Activated naive CD4-positive, alpha-beta T cell treated with anti-CD3 and anti-CD28 coated beads for 36 hours (primary cell): ENCODE measurements at places on chromosomes 1 and 21. TPM values are rescaled to one million over a fixed set of nuclear protein-coding genes. Genes with fewer than 3 reads are reported as not detected.

The UTS2 gene
- not detected for total RNA-seq

The GNG12 gene
- total RNA-seq, result 0.07 TPM

The LPAR3 gene
- total RNA-seq, result 1.1 TPM

The RPTN gene
- not detected for total RNA-seq

The CFHR4 gene
- total RNA-seq, result not detected

The COL24A1 gene
- not detected for total RNA-seq

The ACOT7 gene
- total RNA-seq, result 74.2 TPM

The MEGF6 gene
- total RNA-seq, result 5.8 TPM

The RUNX1 gene
- 41.0 TPM for total RNA-seq

The TMCO2 gene
- not detected for total RNA-seq

The RGS8 gene
- not detected for total RNA-seq

The FCRL2 gene
- not detected for total RNA-seq

The SIPA1L2 gene
- total RNA-seq, result 2.1 TPM

The HES3 gene
- total RNA-seq, result not detected
